ENCODE measurements at places on chromosomes 13 and 19.

- no peak for DNase-seq
These were observed 8.9 kb upstream of the OR1I1 start for GRCh38 chr19:15072930-15073647.

DNA sequence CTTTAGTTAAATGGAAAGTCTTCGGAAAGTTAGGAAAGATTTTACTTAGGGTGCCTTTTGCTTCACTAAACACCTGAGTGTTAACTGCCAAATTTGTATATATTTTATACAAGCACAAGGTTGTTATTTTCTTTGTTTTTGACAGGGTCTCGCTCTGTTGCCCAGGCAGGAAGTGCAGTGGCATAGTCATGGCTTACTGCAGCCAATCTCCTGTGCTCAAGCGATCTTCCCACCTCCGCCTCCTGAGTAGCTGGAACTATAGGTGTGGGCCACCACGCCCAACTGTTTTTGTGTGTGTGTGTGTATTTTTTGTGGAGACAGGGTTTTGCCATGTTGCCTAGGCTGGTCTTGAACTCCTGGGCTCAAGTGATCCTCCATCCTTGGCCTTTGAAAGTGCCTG is 16.2 kb downstream of the KCTD4 start:
- DNase-seq = no peak

DNA sequence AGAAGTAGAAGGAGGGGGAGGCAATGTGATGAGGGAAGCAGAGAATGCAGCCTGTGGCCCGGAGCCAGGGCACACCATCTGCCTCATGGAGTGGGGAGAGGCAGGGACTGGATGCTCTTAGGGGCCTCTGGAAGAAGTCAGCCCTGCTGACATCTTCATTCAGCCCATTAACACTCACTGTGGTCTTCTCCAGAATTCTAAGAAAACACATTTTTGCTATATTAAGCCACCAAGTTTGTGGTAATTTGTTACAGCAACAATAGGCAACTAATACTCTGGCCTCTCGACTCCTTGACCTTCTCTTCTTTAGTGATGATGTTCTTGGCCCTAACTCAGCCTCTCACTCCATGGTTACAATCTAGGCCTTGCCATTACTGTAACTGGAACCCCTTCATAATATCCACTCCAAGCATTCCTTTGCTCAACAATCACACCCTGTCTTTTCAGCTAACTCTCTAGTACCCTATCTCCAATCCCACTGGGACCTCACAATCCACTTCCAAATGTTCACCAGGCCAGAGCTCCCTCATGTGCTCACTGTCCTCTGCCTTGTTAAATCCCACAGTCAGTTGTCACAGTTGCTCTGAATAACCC is 98.5 kb downstream of the MIPEP start:
- DNase-seq = no peak

- DNase-seq = peak; percentile 37
These were observed 619.8 kb downstream of the DCT start for GRCh38 chr13:93859716-93860115.

DNA sequence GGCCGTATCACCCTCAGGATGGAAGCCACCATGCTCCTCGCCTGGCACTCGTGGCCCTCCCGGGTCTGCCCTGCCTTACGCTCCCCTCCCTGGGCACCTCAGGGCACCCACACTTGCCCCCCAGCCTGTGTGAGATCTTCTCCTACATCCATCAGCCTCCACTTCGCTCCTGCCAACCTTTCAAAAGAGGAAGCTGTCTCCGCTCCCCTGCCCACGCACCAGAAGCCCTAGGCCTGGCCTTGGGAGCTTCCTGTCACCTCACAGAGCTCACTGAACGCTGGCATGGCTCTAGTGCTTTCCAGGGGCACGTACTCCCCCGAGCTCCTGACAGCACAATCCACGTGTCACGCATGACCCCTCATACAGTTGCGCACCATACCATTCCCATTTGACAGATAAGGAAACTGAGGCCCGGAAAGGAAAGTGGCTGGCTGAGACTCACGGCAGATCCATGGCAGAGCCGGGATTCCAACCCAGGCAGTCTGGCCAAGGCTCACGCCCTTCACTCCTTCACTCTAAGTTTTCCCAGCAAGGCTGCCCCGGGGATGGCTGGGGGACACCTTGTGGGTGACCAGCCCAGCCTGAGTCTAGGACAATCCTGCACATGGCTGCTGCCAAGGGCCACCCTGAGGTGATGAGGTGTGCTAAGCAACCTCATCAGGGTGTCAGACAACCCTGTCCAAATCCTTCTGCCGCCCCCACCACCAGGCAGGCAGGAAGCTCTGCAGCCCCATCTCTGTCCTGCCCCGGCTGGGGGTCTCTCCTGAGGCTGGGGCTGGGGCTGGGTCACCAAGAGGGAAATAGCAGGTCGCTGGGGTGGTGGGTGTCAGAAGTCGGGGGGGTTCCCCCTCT is 19.3 kb downstream of the PPP1R12C start:
- no peak for DNase-seq

DNA sequence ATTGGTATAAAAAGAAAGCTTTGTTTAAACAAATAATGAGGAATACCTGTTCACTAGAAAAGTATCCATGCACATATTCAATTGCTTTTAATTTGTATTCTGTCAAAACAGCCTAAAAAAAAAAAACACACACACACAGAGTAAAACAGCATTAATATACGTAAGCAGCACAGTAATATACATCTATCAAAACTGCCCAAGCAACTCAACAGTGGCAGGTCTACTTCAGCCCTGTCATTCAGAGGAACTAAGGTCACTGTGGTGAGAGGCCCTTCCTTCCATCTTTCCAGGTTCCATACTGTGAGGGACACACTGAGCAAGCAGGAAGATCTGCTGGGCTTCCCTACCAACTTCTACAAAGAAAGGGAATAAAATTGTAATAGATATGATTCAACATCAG is 3.8 kb downstream of the PROSER1 start:
- DNase-seq = no peak

DNA sequence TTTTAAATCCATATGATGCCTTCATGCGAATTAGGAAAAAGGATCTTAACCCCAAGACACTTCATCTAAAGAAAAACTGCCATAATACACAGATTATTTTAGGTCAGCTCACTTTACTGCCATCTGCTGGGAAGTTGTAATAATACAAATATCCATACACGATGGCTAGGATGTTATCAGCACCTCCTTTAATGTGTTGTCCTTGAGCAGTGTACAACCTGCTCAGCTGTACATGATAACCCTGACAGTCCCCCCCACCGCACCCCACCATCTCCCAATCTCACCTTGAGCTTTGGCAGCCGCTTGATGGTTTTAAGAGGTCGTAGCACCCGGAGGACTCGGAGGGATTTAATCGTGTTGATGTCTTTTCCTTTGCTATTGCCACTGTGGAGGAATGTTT is 112.2 kb downstream of the IER2 start:
- DNase-seq = peak; percentile 49

GRCh38 chr13:67128136-67128535 is 102.0 kb downstream of the PCDH9 start:
- no peak for DNase-seq
